CD4-positive, alpha-beta T cell treated with Interleukin-10 for 1 hour (primary cell): ENCODE measurements at places on chromosomes 1 and 21.

- DNase-seq: no peak
Measured at GRCh38 chr1:44045064-44045463, 13.8 kb upstream of the SLC6A9 start.

DNA sequence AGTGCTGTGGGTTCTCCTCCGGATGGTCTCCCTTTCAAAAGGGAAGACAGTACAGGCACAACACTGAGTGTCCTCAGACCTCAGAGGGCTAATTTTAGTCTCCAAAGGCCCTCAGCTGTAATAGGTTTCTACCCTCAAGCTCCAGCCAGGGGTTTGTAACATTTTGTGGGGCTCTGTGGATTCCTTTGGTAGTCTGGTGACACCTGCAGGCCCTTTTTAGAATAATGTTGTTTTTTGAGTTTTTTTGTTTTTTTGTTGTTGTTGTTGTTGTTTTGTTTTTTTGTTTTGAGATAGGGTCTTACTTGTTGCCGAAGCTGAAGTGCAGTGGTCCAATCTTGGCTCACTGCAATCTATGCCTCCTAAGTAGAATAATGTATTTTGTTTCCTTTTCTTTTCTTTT, 15.0 kb upstream of the TMEM201 start:
- DNase-seq: peak; percentile 28

DNA sequence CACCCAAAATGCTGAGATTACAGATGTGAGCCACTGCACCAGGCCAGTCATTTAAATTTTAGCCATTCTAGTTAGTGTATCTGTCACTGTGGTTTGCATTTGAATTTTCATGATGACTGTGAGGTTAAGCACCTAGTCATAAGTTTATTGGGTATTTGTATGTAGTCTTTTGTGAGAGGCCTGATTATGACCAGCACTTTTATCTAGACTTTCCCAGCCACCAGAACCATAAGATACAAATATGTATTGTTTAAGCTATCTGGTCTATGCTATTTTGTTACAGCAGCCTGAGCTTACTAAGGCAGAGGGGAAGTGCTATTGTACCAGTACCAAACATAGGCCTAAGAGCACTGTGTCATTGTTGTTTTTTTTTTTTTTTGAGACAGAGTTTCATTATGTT, 19.9 kb upstream of the DNAJC6 start:
- no peak for DNase-seq

GRCh38 chr1:74162333-74162732, 35.6 kb downstream of the LRRIQ3 start:
- DNase-seq: no peak

DNA sequence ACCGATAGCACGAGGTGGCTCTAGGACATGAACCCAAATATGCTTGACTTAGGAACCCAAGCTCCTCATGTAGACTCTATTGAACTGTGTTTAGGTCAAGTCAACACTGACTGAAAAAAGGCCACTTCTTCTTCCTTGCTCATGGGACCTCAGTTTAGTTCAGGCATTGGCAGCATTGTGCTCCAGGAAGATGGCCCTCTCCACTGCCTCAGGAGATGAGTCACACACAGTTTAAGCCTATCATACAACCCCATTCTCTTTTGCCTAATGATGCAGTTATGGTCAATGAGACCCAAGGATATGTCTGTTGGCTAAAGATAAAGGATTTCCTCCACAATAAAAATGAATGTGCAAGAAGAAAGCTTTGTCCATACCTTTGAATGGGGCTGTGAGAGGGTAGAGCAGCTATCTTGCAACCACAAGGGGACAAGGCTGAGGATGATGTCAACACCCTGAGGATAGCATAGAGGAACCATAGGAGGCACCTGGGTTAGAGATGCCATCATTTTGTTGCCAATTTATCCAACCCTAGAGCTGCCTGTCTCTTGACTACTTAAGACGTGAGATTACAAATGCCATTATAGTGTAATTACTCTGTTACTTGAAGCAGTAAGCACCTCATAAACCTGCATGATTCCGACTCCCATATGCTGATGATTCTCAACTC, 3.0 kb upstream of the TRIM63 start:
- DNase-seq: no peak

GRCh38 chr1:11407301-11407994, 71.5 kb upstream of the DISP3 start:
- peak; percentile 15 for DNase-seq

DNA sequence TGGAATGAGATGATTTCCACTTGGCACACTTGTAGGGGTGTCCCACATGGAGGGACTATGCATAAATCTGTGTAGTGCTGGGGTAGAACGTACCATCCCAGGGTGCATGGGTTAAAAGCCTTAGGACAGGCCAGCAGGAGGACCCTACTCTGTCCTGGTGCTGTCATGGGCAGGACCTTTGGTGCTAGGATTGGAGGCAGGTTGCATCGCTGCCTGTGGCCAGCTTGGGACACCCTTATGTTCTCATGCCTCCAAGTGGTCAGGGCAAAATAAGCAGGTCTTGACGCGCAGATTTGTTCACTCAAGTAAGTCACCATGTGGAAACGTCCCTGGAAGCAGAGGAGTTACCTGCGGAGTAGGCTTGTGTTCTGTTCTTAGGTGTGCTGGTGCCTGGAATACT, 49.5 kb upstream of the RAB3GAP2 start:
- no peak for DNase-seq

GRCh38 chr1:68049941-68050878, at the start of gene DIRAS3:
DIRAS3 (minus strand) TSS chr1:68050627; CDS start chr1:68047297, 3,330 bp downstream.
- DNase-seq: no peak

GRCh38 chr1:101392552-101392951, 155.7 kb downstream of the S1PR1 start:
- no peak for DNase-seq

GRCh38 chr1:64986903-64987871, 20.8 kb upstream of the JAK1 start:
- DNase-seq: no peak

DNA sequence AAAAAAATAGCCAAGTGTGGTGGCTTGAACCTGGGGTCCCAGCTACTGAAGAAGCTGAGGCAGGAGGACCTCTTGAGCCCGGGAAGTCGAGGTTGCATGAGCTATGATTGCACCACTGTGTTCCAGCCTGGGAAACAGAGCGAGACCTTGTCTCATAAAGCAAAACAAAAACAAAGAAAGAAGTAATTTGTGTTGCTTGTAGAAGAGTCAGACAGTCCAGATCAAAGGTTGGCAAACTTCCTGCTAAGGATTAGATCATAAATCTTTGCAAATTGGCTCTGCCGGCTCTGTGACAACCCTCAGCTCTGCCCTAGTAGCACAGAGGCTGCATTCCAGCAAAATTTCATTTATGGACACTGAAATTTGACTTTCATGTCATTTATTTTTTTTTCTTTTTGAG, 19.0 kb upstream of the MFN2 start:
- no peak for DNase-seq

GRCh38 chr1:68201546-68202238, 30.6 kb downstream of the WLS start:
- DNase-seq: no peak

DNA sequence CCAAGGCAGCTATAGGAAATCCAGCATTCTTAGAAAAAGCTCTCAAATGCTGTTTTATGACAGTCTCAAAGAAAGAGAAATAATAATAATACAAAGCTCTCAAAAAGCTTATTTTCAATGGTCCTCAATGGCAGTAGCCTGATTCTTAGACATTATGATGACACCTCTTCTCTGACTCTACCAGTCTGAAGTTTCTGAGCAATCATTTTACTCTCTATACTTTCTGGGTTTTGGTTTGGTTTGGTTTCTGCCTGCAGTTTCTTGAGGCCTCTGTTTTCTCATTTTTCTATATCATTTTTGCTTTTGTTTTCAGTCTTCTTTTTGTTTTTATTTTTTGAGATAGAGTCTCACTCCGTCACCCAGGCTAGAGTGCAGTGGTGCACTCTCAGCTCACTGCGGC, 50.2 kb upstream of the TBX15 start:
- DNase-seq: no peak

- no peak for DNase-seq
Measured at GRCh38 chr1:78703806-78704205, 54.2 kb downstream of the IFI44 start.

- no peak for DNase-seq
Measured at GRCh38 chr1:14817223-14818170, 219.0 kb downstream of the KAZN start.

- no peak for DNase-seq
Measured at GRCh38 chr1:175891783-175892309, 148.5 kb upstream of the TNR start.

GRCh38 chr1:211613108-211613947, 34.4 kb upstream of the SLC30A1 start:
- peak; percentile 7 for DNase-seq

DNA sequence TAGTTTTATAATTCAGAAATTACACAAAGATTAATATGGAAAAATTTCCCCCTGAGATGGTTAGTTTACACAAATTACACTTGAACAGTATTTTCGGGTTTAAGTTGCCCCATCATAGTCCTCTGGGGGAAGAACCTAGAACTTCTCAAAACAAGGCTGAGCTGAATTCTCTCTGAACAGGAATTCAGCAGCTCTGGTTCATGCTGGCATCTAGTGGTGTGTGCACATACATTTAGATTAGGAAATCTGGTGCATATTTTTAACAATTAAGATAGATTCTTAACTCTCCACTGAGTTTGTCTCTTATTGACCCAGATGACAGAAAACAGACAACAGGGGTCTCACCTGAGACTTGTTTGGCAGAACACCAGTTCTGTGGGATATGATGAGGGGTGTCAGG, 410.7 kb downstream of the DSCAM start:
- no peak for DNase-seq

DNA sequence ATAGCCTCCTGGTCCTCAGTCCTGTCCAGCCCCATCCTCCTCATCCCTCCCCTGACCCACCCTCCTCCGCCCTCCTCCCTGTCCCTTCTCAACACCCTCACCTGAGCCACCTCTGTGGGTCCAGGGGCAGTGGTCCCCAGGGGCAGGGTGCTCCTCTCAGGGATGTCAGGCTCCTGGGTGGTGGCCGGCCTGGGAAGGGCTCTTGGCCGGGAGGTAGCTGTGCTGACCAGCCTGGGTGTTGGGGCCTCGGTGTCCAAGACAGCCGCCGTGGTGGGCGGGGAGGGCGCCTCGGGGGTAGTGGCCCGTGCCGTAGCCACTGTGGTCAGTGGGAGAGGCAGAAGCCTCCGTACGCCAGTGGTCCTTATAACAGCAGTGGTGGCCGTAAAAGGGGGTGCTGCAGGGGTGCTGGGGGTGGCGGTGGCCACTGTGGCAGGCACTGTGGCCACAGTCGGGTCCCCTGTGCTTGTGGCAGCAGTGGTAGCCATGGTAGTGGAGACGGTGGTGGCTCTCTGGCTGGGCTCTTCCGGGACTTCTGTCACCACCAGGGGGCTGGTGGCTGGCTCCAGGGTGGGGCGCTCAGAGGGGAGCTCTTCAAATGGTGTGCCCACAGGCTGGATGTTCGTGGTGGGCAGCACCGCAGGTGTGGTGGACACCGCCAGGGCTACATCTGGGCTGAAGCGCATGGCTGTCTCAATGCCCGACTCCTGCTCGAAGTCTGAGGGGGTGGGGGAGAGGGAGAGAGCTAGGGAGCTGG, 31.9 kb downstream of the SDC3 start:
- no peak for DNase-seq

- no peak for DNase-seq
Measured at GRCh38 chr1:174358344-174358743, 89.4 kb upstream of the GPR52 start.

- DNase-seq: no peak
Measured at GRCh38 chr1:203428981-203429599, 46.5 kb upstream of the PRELP start.

DNA sequence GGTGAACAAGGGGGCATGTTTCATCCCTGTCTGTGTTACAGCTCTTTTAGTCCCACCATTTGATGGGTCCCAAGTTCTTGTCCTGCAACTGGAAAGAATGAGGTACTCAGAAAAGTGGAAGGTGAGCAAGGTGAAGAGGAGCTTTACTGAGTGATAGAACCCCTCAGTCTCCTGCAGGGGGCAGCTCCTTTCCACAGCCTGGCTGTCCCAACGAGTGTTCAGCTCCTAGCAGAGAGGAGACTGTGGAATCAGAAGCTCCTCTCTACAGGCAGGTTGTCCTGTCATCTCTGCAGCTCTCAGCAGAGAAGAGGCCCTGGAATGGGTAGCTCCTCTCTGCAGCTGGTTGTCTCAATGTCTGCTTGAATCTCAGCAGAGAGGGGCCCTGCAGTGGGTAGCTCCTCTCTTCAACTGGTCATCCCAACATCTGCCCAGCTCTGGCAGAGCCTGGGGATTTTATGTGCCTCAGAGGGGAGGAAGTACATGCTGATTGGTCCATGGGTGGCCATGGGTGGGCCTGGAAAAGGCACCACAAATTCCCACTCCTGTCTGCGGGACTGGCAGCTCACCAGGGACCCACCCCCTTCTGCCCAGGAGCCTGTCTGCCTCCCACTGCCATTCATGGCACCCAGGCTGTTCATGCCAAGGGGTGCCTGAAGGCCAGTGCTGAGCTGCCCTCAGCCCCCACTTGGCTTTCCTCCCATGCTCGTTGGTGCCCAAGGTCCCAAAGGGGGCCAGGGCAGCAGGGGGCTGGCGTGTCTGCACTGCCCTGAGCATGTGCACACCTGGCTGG, 25.7 kb downstream of the LDLRAD1 start:
- no peak for DNase-seq

GRCh38 chr1:152347116-152347728, 12.6 kb downstream of the FLG2 start:
- peak; percentile 72 for DNase-seq

DNA sequence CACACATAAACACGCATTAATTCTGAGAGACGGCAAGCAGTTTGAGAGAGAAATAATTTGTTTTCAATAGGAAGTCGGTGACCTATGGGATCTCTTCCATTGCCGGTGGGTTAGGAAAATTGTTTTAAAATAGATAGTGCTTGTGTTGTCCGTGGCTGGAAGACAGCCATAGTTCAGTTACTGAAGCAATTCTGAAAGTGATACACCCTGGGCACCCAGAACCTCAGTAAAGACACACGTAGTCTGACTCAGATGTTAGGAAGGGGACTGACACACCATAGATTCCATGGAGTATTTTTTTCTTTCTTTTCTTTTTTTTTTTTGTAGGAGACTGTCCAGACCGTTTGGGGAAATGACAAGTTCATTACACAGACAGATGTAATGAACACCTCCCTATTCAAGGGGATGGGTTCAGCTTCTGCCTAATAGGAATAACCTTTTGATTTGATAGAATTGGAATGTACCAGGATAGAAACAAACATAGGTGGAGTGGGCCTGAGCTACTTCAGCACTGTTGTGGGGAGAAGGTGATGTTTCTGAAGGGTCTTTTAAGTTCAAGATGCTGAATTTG, 1.6 kb downstream of the C1orf21 start:
- DNase-seq: peak; percentile 4
